Activated CD4-positive, alpha-beta T cell treated with anti-CD3 and anti-CD28 coated beads for 24 hours (primary cell): ENCODE measurements at places on chromosomes 6 and 20.

- DNase-seq: no peak
Measured at GRCh38 chr6:149236589-149236988, 80.9 kb upstream of the TAB2 start.

- DNase-seq: no peak
Measured at GRCh38 chr20:58880994-58881752, 28.7 kb downstream of the GNAS start.

DNA sequence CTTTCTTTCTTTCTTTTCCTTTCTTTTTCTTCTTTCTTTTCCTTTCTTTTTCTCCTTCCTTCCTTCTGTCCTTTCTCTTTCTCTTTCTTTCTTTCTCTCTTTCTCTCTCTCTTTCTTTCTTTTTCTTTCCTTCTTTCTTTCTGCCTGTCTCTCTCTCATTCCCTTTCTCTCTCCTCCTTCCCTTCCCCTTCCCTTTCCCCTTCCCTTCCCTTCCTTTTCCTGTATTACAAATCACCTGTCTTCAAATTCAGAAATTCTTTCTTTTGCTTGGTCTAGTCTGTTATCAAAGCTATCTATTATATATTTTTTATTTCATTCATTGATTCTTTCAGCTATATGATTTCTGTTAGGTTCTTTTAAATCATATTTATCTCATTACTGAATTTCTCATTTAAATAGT lies 315.2 kb upstream of the NOX3 start:
- no peak for DNase-seq

- DNase-seq: no peak
Measured at GRCh38 chr6:103504501-103505154, 1355.1 kb downstream of the HACE1 start.

DNA sequence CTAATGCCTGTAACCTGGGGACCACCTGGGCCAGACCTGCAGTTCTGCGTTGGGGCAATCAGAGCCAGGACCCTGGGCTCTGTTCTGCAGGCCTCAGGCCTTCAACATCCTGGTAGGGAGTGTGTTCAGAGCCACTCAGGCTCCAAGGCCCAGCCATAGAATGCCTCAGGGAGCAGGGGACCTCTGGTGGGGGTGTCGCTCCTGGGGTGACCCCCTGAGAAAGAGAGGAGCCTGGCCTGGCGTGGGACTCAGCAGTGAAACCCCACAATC lies 12.5 kb downstream of the UCKL1 start:
- DNase-seq: no peak
